Nephron progenitor cell (in vitro differentiated cells): ENCODE measurements at places on chromosomes 4 and X.

DNA sequence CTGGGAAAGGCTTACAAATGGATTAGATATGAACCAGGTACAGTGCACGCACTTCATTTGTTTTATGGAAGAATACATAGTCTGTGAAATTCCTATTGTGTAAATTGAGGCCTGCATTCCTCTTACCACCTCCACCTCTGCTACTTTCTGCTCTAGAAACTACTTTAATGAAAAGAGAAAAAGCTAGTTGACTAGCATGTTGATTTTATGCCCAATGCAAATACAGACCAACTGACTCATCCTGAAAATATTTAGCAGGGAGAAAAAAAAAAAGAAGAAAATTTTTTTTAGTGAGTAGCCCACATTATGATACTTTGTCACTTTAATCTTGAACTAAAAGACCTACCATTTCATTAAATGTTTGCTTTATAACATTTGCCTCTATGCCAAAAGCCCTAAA lies 41.2 kb downstream of the DCLK2 start:
- peaks cover 19% of the 10 kb centered on the region for H3K36me3 ChIP-seq
- H3K27ac ChIP-seq, result no peak overlapping the region
- no peak overlapping the region for H3K4me3 ChIP-seq
- DNase-seq, result no peak

DNA sequence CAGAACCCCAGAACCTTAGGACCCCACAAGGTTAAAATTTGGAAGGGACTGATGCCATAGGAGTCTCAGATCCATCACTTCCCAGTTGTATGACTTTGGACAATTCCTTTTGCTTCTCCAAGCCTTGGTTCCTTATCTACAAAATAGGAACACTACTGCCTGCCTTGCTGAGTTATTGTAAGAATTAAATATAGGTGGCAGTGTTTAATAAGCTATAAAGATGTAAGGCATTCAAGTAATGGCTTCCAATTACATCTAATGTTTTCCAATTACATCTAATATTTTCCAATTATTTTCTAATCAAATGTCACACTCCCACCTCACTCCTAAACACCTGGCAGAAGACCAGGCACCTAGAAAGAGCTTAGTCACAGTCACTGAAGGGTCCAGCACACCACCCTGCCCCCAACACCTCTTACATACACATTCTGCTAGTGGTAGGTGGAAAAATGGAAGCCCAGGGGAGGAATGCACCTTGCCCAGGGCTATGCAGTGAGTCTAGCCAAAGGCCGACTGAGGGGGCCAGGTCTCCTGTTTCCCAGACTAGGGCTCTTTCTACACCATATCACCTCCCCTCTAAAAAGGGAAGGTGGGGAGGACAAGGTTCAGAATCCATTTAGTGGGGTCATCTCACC lies 24.5 kb upstream of the KDM5C start:
- H3K27me3 ChIP-seq, result no peaks in the 10 kb centered on the region
- no peak overlapping the region for H3K27ac ChIP-seq
- DNase-seq, result no peak
- H3K36me3 ChIP-seq, result peaks cover 13% of the 10 kb centered on the region
- peaks cover 7% of the 10 kb centered on the region for H3K4me1 ChIP-seq

DNA sequence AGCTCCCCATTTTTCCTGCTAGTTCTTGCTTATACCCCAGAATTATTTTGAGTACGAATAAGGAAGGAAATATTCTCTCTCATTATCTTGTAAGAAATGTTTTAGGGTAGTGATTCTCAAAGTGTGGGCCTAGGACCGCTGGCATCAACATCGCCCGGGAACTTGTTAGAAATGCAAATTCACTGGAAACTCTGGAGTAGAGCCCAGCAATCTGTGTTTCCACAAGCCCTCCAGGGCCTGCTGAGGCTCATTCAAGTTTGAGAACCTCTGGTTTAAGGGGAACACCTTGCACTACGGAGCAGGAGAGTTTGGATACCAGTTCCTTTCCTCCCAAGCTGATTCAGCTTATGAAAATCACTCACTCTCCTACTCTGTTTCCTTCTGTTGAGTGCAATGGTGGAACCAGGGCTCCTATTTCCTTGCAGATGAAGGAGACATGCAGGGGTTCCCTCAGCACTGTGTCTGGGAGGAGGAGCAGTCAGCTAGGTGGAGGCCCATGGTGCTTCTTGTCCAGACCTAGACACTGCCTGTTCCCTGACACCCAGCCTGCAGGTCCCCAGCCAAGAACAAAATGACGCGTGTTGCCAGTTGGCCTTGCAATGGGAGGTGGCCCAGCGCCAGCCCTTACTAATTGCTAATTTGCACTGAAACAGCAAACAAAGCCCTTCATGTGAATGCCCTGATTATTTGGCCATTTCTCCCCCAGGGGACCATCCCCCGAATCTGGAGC lies 68.5 kb downstream of the CYTL1 start:
- H3K36me3 ChIP-seq, result no peaks in the 10 kb centered on the region
- no peak overlapping the region for H3K27ac ChIP-seq
- no peaks in the 10 kb centered on the region for H3K4me1 ChIP-seq
- DNase-seq, result no peak
- no peak overlapping the region for H3K4me3 ChIP-seq
- H3K27me3 ChIP-seq, result peaks cover 10% of the 10 kb centered on the region

- H3K4me1 ChIP-seq, result peaks cover 36% of the 10 kb centered on the region
- peak overlapping the region; percentile 88 for H3K4me3 ChIP-seq
- H3K36me3 ChIP-seq, result peaks cover 42% of the 10 kb centered on the region
- H3K27me3 ChIP-seq, result no peaks in the 10 kb centered on the region
- H3K27ac ChIP-seq, result peak overlapping the region; percentile 45
- DNase-seq, result no peak
These were observed 10.2 kb downstream of the CC2D2A start for GRCh38 chr4:15479913-15480185.

DNA sequence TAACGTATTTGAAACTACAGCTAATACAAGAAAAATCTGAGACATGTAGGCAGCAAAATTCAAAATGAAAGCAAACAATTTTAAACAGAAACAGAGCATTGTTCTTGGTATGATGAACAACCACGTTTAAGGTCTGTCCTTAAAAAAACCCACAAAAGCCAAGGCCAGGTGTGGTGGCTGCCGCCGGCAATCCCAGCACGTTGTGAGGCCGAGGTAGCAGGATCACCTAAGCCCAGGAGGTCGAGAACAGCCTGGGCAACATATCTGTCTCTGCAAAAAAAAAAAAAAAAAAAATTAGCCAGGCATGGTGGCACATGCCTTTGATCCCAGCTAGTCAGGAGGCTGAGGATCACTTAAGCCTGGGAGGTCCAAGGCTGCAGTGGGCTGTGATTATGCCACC lies 13.7 kb downstream of the RWDD4 start:
- H3K4me3 ChIP-seq, result no peak overlapping the region
- peaks cover 50% of the 10 kb centered on the region for H3K36me3 ChIP-seq
- DNase-seq, result no peak
- H3K4me1 ChIP-seq, result no peaks in the 10 kb centered on the region

GRCh38 chr4:154559494-154560418 lies 3.1 kb upstream of the FGB start:
- no peak overlapping the region for H3K27ac ChIP-seq
- no peaks in the 10 kb centered on the region for H3K36me3 ChIP-seq

DNA sequence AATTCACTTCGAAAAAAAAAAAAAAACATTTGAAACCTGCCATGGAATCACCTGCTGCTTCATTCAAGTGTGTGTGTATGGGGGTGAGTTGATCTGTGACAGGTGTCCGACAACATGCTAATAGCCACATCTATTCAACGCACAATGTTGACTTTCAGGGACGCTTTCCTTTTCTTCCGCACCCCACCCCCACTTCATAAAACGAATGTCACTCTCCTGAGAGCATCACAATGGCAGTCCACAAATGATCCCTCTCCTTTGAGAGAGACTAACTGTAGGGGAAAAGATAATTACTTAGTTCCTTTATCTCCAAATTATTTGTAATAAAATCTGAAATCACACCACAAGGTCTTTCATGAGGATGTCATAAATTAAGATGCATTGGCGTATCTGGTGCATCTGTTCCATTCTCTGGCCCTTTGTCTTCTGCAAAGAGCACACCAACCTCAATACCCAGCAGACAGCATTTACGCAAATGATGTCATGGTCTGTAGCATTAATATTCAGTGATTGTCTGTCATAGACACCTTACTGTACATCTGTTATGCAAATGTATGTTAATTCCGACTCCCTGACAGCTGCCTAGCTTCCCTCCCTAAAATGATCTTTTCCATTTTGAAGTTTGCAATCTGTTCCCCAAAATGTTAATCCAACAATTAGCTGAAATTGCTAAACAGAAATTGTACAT lies 640.0 kb upstream of the BOD1L1 start:
- DNase-seq, result no peak
- H3K4me1 ChIP-seq, result no peaks in the 10 kb centered on the region
- peaks cover 4% of the 10 kb centered on the region for H3K27me3 ChIP-seq
- no peak overlapping the region for H3K4me3 ChIP-seq
- no peak overlapping the region for H3K27ac ChIP-seq

- DNase-seq, result peak; percentile 7
- no peaks in the 10 kb centered on the region for H3K4me1 ChIP-seq
- peaks cover 3% of the 10 kb centered on the region for H3K27me3 ChIP-seq
- no peak overlapping the region for H3K27ac ChIP-seq
- H3K36me3 ChIP-seq, result no peaks in the 10 kb centered on the region
These were observed 25.5 kb upstream of the MORC4 start for GRCh38 chrX:107025545-107025944.

DNA sequence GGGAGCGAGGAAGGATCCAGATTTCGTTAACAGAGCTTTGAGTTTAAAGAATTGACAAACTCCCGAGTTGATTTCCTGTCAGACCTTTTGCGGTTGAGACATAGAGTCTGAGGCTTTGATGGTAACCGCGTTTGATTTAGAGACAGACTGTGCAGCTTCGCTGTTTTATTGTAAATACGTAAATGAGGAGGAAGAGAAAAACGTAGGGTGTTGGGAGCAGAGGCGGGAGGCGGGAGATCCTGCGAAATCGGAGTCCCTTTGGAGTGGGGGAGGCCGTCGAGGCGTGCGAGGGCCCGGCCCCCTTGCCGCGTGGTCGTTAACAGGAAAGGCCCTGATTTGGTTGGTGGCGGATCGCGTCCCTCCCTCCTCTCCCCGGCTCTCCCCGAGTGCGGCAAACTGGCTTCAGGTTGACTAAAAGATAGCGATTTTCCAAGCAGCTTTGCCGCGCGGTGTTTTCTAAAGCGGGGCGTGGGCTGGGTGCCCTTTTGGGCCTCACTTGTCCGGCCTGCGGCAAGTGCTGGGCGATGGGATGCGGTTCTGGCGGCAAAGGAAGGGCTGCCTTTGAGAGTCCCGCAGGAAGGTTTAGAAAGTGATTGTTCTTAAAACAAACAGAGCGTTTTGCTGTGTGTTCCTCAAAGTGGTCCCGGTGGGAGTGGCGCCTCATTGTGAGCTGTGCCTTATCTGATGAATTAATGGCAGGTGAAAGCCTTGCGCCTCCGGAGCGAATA lies 857 bp downstream of the SCML1 start:
- peaks cover 9% of the 10 kb centered on the region for H3K27me3 ChIP-seq
- peaks cover 56% of the 10 kb centered on the region for H3K4me1 ChIP-seq
- DNase-seq, result peak; percentile 53
- no peaks in the 10 kb centered on the region for H3K36me3 ChIP-seq
- H3K4me3 ChIP-seq, result peak overlapping the region; percentile 88

- no peaks in the 10 kb centered on the region for H3K36me3 ChIP-seq
- H3K27ac ChIP-seq, result no peak overlapping the region
- no peak overlapping the region for H3K4me3 ChIP-seq
These were observed 280.4 kb downstream of the CFAP47 start for GRCh38 chrX:36199928-36200327.

DNA sequence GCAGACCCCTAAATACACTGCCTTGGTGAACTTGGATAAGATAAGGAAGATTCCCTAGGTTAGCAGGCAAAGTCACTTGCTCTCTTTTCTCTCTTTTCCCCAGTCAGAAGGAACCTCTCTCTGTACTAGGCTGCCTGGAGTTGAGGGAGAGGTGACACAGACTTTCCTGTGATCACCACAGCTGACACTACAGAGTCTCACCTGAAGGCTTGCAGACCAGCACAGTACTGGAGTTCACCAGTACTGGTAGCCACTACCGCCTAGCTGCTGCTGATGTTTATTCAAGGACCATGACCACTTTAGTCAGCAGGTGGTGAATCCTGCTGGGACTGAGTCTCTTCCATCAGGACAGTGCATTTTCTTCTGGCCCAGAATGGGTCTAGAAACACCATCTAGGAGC lies 63.3 kb downstream of the PTPN13 start:
- no peaks in the 10 kb centered on the region for H3K27me3 ChIP-seq
- no peak overlapping the region for H3K27ac ChIP-seq
- H3K36me3 ChIP-seq, result peaks cover 65% of the 10 kb centered on the region
- no peak for DNase-seq

GRCh38 chr4:121668368-121669162 lies 28.2 kb downstream of the ANXA5 start:
- H3K36me3 ChIP-seq, result peaks cover 30% of the 10 kb centered on the region
- no peaks in the 10 kb centered on the region for H3K27me3 ChIP-seq
- DNase-seq, result no peak
- H3K4me1 ChIP-seq, result no peaks in the 10 kb centered on the region
- no peak overlapping the region for H3K4me3 ChIP-seq

GRCh38 chrX:20116087-20116576 lies 575 bp downstream of the MAP7D2 start:
- H3K4me3 ChIP-seq, result peak overlapping the region; percentile 75
- peaks cover 15% of the 10 kb centered on the region for H3K4me1 ChIP-seq
- DNase-seq, result peak; percentile 27
- H3K27me3 ChIP-seq, result peaks cover 31% of the 10 kb centered on the region
- no peak overlapping the region for H3K27ac ChIP-seq
